ENCODE measurements at places on chromosomes 12 and 14.

- no peak for DNase-seq
Measured at GRCh38 chr12:28955931-28956330, 193.1 kb upstream of the FAR2 start.

DNA sequence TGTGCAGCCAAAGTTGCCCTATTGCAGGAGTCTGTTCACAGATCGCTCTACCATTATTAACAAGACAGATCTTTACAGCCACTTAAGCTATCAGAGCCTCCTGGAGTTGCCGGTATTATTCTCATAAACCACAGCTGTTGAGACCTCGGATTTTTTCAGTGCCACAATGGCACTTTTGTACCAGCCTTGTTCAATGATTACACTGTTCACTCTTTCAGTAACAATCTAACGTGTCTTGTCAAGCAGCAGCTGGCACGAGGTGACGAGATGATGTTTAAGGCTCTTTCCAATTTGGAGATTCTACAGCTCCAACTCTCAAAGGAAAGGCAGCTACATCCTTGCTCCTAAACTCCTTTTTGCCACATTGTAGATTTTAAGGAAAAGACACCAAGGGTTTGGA is 30.7 kb downstream of the LRIG3 start:
- DNase-seq = peak; percentile 66

GRCh38 chr12:54680374-54680773 is 32.2 kb upstream of the DCD start:
- no peak for DNase-seq

- no peak for DNase-seq
Measured at GRCh38 chr14:68513838-68514607, 278.8 kb downstream of the ZFP36L1 start.

DNA sequence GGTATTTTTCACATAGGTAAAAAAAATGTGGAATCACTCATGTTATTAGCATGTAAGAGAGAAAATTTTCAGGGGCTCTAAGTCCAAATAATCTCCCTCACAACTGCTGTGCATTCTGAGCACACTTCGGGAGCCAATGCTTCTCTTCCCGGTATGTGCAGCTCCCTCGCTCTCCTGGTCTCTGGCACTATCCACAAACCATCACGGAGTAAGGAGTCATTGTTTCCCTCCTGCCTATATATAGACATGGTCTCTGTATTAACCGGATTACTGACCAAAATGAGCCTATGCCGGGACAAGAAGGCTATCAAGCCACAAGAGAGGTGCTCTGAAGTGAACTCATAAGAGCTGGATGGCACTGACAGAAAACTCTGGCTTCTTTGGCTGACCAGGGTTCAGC is 13.4 kb downstream of the HECTD4 start:
- DNase-seq = no peak

- no peak for DNase-seq
Measured at GRCh38 chr14:33282331-33283230, 343.9 kb downstream of the NPAS3 start.

DNA sequence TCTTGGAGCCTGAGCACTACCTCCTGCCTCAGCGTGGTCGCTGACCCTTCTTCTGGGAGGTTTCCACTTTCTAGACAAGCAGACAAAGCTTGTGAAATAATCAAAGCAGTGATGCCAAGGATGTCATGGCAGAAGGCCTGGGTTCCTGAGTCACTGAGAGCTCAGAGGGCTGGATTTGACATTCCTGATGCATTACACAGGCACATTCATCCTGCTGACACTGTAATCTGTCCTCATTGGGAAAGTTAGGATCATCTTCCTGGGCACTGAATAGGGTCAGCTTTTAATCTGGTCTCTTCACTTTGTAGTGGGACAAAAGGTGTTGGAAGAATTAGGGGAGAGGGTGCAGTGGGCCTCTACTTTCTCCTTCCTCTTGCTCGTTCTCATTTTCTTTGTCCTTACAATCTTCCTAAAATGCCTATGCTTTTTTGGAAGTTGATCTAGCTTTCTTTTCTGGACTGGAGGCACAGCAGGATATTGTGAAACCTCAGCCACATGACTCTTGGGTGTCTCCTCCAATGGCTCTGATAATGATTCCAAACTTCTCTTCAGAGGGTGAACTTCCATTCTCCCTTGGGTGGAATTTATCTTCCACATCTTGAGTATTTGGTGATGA is 29.6 kb downstream of the EEA1 start:
- DNase-seq = peak; percentile 26

GRCh38 chr14:39015360-39015961 is 87.6 kb downstream of the SEC23A start:
- DNase-seq = peak; percentile 83

DNA sequence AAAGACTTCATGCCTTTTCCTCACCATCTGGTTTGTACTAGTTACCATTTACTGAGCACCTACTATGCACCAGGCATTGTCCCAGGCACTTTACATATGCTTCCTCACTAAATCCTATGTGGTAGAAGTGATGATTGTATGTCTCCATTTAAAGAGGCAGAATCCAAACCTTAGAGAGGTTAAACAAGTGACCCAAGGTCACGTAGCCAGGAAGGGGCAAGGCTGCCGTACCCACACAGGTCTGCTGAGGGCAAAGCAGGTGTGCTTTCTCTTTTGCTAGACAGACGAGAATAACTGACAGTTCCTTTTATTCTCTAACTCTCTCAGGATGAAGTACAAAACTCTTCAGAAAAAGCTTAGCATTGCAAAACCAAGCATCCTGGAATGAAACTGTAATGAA is 235.2 kb upstream of the SRRM4 start:
- DNase-seq = no peak

- DNase-seq = no peak
Measured at GRCh38 chr14:88935083-88935482, 110.6 kb downstream of the TTC8 start.
